ENCODE measurements at places on chromosomes 4 and X.

- no peak for DNase-seq
These were observed 12.3 kb downstream of the STARD8 start for GRCh38 chrX:68659786-68660185.

- no peak for DNase-seq
These were observed 3.4 kb downstream of the ATOH1 start for GRCh38 chr4:93831716-93832496.

- no peak for DNase-seq
These were observed 55.4 kb upstream of the PLAC1 start for GRCh38 chrX:134713618-134714107.

GRCh38 chr4:62898115-62898514, 1511.1 kb downstream of the TECRL start:
- no peak for DNase-seq

GRCh38 chr4:100130491-100130890, 59.8 kb downstream of the DDIT4L start:
- DNase-seq, result no peak

DNA sequence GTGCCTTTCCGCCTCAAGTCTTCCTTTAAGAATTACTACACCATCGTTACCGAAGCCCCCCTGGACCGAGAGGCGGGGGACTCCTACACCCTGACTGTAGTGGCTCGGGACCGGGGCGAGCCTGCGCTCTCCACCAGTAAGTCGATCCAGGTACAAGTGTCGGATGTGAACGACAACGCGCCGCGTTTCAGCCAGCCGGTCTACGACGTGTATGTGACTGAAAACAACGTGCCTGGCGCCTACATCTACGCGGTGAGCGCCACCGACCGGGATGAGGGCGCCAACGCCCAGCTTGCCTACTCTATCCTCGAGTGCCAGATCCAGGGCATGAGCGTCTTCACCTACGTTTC, 2.2 kb downstream of the PCDH10 start:
- DNase-seq, result no peak

GRCh38 chrX:50180073-50180940, 20.5 kb downstream of the AKAP4 start:
- no peak for DNase-seq

DNA sequence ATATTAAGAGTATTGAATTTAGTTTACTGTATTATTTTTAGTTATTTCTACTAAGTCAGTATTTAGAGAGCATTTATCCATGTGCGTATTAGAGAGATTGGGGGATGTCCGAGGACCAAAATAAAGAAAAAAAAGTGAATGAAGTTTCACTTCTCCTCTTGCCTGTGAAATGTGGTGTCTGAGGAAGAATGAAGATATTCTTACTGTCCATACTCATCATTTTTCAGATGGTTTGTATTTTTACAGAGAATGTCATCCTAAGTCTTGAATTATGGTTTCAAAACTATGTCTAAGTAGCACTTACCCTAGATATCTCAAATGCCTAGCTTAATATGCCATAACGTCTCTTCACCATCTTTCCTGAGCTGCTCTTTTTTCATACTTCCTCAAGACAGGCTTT, 854.3 kb downstream of the C4orf33 start:
- no peak for DNase-seq

GRCh38 chr4:109557433-109557832, 2.6 kb upstream of the MCUB start:
- DNase-seq, result no peak

DNA sequence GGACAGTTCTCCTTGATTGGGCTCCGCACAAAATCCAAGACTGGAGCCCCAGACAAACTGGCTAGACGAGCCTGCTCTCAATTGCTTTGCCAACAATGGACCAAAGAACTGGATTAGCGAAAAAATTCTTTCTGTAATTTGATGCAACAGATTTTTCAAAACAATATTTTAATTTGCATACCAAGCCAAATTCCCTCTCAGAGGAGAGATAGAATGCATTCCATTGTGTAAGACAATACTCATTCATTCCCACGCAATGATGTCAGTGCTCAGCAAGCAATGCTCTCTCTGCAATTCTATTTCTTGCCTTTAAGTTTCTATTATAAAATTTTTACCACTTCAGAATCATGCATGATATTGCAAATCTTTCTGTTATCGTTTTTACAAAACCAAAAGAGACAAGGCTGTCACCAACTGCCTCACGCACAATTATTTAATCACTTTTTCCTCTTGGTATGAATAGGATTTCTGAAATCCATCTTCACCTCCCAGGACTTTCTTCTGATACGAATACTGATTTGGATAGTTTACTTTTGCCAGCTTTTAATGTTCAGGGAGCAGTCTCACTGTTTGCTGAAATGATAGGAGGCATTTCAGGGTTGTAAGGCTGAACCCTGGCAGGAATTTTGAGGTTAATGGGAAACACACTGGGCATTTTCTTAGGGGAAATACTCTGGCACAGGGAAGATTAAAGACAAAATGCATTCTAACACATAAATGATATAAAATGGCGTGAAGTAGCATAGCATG, 46.1 kb upstream of the HCCS start:
- DNase-seq, result no peak

DNA sequence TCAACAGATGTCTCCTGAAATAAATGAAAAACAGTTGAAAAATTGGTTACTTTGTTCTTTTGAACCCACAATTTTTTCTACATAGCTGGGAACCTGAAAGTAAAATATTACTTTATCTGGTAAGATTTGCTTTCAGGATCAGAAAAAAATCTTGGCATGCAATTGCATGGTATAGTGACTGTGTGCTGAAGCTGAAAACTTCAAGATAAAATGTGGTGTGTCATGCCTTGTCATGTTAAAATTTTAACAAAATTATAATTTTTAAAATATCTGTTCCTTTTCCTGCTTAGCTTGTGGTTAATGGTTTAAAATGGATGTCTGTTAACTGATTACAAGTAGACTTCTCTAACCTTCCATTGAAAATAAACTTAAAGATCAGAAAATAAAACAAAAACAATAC, 904.8 kb downstream of the PDHA2 start:
- no peak for DNase-seq

DNA sequence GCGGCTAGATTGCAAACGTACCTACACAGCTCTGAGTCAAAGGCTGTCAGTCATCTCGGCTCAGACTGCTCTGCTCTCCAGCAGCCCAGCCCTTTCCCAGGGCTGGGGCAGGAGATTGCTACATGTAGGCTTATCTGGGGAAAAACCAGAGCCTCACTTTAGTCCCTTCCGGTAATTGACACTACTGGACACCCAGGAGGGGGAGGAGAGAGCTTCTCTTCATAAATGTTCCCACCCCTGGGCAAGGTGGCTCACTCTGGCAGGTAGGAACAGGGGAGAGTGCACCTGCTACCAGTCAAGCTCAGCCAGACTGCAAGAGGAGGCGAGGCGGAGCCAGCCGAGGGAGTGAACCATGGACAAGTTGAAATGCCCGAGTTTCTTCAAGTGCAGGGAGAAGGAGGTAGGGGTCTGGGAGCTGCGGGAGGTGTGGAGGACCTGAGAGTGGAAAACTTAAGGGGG, at the start of gene SLC6A14:
Gene SLC6A14, plus strand, starts transcription at position 249 of the 459 bp plus-strand sequence. Its CDS starts 104 bp downstream, at position 353.
- no peak for DNase-seq

DNA sequence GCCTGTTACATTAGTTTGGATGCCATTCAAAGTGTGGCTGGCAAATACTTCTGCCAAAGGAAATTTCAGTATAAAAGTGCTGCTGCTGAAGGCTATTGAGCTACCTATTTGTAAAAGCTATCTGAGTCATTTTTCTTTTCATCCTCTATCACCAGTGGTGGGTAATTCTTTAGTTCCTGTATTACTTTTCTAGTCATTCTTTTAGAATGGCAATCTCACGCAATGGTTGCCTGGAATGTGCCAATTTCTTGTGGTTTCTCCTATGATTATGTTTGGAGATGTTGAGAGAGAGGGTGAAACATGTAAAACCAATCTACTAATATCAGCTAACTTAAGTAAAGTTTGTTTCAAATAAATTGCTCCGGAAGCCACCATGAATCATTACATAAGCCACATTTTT, 685.0 kb downstream of the RAPGEF2 start:
- no peak for DNase-seq

GRCh38 chrX:1767026-1767425, 152.2 kb downstream of the ASMT start:
- DNase-seq, result no peak

GRCh38 chr4:87274803-87275202, 47.9 kb downstream of the HSD17B13 start:
- no peak for DNase-seq

GRCh38 chrX:9378980-9379696, 85.7 kb upstream of the TBL1X start:
- DNase-seq, result no peak

GRCh38 chrX:79270401-79270800, 96.7 kb downstream of the ITM2A start:
- peak; percentile 66 for DNase-seq

DNA sequence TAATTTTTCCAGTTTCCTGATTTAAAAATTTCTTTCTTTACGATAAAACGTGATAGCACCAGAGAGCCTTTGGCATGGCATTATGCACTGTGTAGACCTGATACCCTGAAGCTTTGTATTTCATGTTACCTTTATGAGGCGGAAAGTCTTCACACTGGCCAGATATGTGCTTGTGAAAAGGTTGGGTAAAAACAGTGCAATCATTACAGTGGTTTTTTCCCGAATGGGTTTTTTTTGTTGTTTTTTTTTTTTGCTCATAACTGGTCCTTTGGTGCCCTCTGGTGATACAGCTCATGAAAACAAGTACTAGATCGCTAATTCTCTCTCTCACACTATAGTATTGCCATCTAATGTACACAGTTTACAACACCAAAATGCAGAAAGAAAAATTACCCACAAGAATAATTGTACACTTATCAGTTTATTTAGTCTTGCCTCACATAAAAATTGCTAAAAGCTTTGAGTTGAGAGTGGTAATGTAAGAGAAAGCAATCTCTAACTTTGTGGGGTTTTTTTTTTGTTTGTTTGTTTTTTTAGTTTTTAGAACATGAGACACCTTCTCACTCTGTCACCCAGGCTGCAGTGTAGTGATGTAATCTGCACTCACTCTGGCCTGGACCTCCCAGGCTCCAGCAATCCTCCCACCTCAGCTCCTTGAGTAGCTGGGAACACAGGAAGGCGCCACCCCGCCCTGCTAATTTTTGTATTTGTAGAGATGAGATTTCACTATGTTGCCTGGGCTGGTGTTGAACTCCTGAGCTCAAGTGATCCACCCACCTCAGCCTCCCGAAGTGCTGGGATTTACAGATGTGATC, 21.3 kb downstream of the SPCS3 start:
- DNase-seq, result no peak

- no peak for DNase-seq
These were observed 842.8 kb downstream of the CCSER1 start for GRCh38 chr4:90970021-90970420.

DNA sequence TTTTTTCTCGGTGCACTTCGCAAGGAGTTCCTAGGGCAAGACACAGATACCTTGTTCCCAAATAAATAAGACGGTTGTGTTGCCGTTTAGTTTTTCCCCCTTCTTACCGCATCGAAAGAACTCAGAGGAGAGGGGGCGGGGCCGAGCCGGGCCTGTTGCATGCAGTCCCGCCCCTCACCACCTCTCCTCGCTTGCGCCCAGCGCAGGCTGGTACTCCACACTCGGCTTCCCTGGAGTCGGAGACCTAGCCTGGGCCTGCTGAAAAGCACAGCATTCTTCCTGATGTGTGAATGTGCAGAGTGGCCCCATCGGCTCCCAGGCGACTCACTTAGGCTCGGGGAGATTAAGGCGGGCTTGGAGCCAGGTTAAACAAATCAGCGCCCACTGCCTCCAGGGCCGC, 26.1 kb upstream of the VMA21 start:
- DNase-seq, result no peak

- DNase-seq, result peak; percentile 15
These were observed 78.1 kb downstream of the RLIM start for GRCh38 chrX:74536152-74536831.

GRCh38 chrX:129092242-129092641, 431.0 kb downstream of the SMARCA1 start:
- no peak for DNase-seq

DNA sequence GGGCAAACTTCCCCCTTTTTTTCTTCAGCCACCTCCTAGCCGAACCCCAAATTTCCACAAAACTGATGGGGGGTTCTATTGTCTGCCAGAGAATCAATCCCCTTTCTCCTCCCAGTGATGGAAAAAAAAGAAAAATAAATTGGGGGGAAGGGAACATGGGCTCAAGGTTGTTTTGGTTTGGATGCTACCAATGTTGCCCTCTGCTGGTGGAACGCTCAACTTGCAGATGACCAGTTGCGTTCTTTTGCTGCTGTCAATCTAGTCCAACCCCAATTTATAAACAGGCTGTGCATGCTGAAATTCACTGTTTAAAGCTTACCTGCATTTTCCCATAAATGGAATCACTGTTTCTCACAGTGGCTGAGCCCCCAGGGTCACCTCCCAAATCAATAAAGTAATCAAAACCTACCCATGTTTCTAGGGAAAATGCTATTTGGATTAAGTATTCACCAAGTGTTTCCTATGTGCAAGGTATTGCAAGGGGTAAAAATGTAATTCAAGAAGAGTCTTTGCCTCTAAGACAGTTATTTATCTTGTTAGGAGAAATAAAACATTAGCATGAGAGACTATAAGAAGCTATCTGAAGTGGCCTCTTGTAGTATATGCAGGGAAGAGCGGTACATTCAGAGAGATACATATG, 116.7 kb upstream of the TMEM164 start:
- no peak for DNase-seq

- DNase-seq, result no peak
These were observed 11.7 kb upstream of the NUDT9 start for GRCh38 chr4:87410679-87411078.

DNA sequence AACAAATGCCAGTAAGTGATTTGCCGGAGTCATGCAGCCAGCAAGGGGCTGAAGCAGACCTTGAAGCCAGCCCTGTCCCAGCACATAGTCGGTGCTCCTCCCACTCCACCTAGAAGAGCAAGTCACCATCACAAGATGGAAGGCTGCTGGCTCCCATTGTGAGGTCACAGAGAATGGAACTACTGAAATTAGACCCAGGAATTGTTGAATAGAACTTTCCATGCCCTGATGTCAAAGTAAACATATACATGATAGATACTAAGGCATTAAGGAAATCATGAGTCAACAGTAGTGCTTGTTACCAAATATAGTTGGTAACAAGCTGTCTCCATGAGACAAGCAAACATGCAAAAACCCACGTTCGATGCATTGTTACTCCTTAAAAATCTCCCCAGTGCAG, 177.1 kb upstream of the MID1 start:
- no peak for DNase-seq

DNA sequence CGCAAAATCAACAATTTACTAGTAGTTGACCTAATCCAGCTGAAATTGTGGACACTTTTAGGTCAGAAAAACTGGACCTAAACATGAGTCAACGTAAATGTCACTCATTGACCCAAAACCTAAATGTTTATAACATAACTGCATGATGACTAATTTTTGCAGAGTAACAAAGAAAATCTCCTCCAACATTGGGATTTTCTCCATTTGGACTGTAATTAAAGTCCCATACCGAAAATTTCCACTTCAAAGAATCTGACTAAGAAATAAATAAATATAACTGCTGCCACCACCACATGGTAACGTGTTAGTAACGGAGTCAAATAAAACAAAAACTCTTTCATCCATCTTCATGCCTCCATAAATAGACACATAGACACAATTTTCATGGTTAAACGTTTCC, 1.9 kb downstream of the ADGRA3 start:
- DNase-seq, result no peak

- no peak for DNase-seq
These were observed 93.8 kb downstream of the TBL1X start for GRCh38 chrX:9558615-9559014.

Data from stimulated activated naive B cell treated with anti-CD40 and anti-IgM and Interleukin-4, amounts not matched to agents 10 μg/mL and 1 μg/mL and 100 μg/mL, for 72 hours (primary cell).